ENCODE measurements at places on chromosomes 7 and 10. TPM values are rescaled to one million over a fixed set of nuclear protein-coding genes. Genes with fewer than 3 reads are reported as not detected.

GRCh38 chr10:71357792-71358265 is 38.8 kb downstream of the SLC29A3 start:
- DNase-seq, result peak; percentile 32

DNA sequence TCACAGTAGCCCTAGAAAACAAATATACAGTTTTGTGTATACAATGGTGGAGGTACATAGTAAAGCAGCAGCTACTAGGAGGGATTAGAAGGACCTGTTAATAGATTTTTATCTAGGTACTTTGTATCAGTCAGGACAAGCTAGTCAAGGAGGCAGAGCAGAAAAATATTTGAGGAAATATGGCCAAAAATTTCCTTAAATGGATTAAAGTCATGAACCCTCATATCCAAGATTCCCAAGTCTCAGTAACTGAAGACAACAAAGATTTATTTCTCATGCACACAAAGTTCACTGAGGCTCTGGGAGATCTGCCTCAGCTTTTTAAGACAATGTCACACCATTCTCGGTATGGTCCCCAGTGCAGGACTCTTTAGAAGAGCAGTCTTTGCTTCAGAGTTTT is 28.1 kb upstream of the ARMC3 start:
- no peak for DNase-seq

- DNase-seq, result no peak
Measured at GRCh38 chr7:21966271-21966670, 20.6 kb upstream of the CDCA7L start.

The AGMO gene
- total RNA-seq, result not detected

DNA sequence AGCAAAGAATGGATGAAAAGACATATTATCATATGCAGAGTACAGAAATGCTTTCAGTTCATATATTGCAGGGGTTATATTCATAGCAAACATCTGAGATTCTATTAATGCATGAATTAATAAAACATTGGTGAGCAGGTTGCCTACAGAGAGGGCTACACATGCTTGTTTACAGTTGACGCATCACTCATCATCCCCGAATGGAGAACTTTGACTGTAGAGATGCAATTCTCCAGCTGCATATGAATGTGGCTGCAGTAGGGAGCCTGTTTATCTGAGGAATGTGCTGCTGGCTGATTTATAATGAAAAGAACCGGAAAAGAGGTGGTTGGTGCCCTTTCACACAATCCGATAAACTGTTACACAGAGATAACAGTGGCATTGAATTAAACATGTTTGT is 116.5 kb downstream of the GRM3 start:
- DNase-seq, result no peak

- no peak for DNase-seq
Measured at GRCh38 chr10:126208726-126209302, 179.5 kb downstream of the ADAM12 start.

GRCh38 chr10:126940670-126941310 is 35.6 kb downstream of the DOCK1 start:
- no peak for DNase-seq

The AVPI1 gene
- total RNA-seq, result 34.9 TPM

- no peak for DNase-seq
Measured at GRCh38 chr7:158315881-158316280, 271.7 kb downstream of the PTPRN2 start.

The CREB3L2 gene
- total RNA-seq, result 18.8 TPM

DNA sequence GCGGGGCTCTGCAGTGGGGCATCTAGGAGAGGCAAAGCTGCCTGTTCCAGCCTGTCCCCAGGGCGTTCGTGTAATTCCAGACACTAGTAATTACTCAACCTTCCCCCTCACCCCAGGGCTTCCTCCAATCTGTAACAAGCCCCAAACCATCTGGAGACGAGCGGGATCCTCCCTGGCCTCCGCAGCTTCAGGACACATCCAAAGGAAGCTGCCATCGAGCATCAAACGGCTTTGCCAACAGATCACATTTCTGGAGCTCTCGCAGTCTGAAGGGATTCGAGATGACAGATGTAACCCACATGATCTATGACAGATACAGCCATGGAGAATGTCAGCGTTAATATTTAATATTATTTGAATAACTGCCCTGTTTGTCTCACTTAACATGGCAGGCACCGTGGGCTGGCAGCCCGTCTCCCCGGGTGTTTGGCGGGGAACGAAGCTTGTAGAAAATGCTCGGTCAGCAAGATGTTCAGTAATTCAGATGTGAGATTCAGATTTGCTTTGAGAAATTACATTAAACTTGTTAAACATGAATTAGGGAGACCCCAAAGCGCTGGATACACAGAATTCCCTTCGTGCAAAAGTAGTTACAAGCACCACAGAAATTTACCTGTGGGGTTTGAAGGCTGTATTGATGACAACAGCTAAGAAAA is 108.5 kb upstream of the C7orf33 start:
- no peak for DNase-seq

DNA sequence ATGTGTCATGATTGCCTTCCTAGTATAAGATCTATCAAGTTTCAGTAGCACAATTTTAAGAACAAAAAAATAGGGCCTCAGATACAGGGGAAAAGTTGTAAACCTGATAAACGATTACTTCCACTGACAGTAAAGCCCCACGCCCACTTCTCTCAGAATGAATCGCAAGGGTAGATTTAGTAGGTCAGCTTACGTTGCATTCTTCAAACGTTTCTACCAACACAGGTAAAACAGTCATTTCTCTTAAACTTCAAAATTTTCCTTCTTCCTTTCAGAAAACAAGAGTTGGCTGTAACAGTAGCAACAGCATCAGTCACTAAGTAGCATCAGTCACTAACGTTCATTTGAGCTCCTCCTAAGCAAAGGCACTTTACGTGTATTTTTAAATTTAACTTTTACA is 221.5 kb downstream of the ADAM12 start:
- no peak for DNase-seq

GRCh38 chr10:59479426-59479825 is 117.1 kb upstream of the FAM13C start:
- DNase-seq, result no peak

GRCh38 chr7:149172534-149172920 is 22.8 kb upstream of the ZNF282 start:
- no peak for DNase-seq

DNA sequence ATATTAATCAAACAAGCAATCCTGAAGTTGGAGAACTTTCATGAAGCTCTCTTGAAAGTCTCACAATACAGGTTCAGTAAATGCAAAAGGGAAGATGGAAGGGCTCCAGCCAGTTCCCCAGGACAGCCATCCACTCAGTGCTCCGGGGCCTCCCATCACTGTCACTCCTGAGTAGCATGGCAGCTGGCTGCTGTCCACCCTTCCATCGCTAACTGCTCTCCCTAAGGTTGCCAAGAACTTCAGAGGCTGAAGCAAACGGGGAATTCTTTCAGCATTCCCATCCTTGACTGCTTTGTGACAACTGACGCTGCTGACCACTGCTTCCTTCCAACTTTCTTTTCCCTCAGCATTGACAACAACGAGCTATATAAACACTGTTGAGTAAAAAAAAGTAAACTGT is 69.1 kb downstream of the VPS41 start:
- no peak for DNase-seq

DNA sequence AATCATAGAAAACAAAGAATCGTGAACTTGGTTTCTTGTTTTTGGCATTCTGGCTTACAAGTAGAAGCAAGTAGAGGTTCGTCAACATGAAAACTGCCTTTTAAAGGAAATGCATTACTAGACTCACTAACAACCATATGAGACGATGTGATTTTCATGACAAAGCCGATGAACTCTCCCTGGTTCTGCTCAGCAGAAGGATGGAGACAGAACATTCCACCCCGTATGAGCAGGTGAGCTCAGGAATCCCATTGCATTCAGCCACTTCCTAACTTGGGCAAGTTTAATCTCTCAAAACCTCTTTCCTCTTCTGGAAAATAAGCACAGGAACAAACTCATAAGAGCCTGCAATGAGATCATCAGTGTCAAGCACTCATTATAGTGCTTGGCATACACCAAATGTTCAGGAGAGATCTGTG is 57.4 kb upstream of the SVIL start:
- peak; percentile 44 for DNase-seq
